Activated CD8-positive, alpha-beta T cell treated with anti-CD3 and anti-CD28 coated beads, Interleukin-2, amount 10 ng/mL, durations not matched to agents 7 days and 5 days (primary cell): ENCODE measurements at places on chromosomes 7 and 10.
A peak's percentile ranks its signal among the peaks of the same experiment; 100 is the strongest.

GRCh38 chr7:39516498-39516897 lies 49.7 kb upstream of the YAE1 start:
- H3K4me1 ChIP-seq = peaks cover 4% of the 10 kb centered on the region
- no peak for DNase-seq
- H3K27ac ChIP-seq = no peak overlapping the region
- H3K36me3 ChIP-seq = no peaks in the 10 kb centered on the region
- H3K4me3 ChIP-seq = no peak overlapping the region

GRCh38 chr10:96833220-96834001 lies 1.3 kb downstream of the LCOR start:
- peak; percentile 32 for DNase-seq
- H3K27me3 ChIP-seq = no peaks in the 10 kb centered on the region
- H3K4me1 ChIP-seq = peaks cover 53% of the 10 kb centered on the region
- peaks cover 8% of the 10 kb centered on the region for H3K36me3 ChIP-seq

GRCh38 chr10:124213899-124214510 lies 120.6 kb upstream of the CHST15 start:
- H3K4me3 ChIP-seq = no peak overlapping the region
- no peaks in the 10 kb centered on the region for H3K4me1 ChIP-seq
- H3K27ac ChIP-seq = no peak overlapping the region
- H3K27me3 ChIP-seq = peaks cover 3% of the 10 kb centered on the region

GRCh38 chr7:30983042-30983913 lies 19.5 kb downstream of the GHRHR start:
- peaks cover 30% of the 10 kb centered on the region for H3K27me3 ChIP-seq
- no peaks in the 10 kb centered on the region for H3K36me3 ChIP-seq
- no peak overlapping the region for H3K4me3 ChIP-seq
- no peak overlapping the region for H3K27ac ChIP-seq

- no peak overlapping the region for H3K4me3 ChIP-seq
- DNase-seq = no peak
- no peaks in the 10 kb centered on the region for H3K4me1 ChIP-seq
- no peak overlapping the region for H3K27ac ChIP-seq
These were observed 447.9 kb upstream of the PFKP start for GRCh38 chr10:2619472-2619871.

DNA sequence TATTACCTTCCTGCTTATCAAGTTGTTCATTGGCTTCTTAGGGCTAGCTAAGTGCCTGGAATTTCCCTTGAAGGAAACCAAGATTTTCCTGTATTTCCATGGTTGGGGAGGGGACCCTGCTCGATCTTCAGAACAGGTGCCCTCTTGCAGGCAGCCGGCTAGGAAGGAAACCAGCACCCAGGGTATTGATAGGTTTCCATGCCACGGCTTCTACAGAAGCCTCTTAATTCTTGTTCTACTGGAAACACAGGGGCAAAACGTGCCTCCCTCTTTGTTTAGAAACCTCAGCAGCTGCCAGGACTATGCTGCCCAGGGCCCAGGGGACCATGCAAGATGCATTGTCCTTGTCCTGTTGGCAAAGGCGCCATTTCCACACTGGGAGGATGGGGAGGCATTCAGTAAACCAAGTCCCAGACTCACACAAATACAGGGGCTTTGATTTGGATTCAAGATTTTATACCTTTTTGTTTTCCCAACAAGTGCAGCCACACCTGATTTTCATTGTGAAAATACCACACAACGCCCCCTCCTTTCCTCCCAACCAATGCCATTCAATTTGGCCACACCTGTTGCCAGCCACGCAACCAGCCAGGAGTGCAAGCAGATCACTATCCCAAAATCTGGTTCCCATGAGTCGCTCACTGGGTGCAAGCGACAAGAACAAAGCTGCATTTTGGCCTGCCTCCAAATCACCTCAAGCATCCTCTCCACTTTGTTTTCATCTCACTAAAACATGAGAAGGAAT lies 29.6 kb downstream of the C10orf71 start:
- no peak for DNase-seq
- H3K27ac ChIP-seq = no peak overlapping the region
- H3K4me3 ChIP-seq = no peak overlapping the region
- peaks cover 16% of the 10 kb centered on the region for H3K27me3 ChIP-seq

DNA sequence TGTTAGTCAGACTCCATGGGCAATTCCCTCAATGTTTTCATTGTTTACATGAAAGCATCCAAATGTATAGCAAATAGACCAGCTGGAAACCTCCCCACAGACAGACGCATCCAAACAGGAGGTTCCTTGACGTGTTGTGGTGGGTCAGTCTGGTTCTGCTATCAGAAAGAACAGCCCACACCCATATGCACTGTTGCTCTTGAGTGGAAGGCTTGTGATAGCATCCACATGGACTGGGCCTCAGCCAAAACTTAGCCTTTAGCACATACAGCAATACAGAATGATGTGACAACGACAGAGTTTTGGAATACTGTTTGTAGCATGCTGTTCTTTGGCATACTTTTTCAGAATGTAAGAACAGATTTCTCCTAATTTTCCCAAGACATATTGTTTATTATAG lies 299.2 kb upstream of the ETV1 start:
- no peak overlapping the region for H3K27ac ChIP-seq
- no peaks in the 10 kb centered on the region for H3K27me3 ChIP-seq
- no peak overlapping the region for H3K4me3 ChIP-seq
- H3K36me3 ChIP-seq = no peaks in the 10 kb centered on the region

DNA sequence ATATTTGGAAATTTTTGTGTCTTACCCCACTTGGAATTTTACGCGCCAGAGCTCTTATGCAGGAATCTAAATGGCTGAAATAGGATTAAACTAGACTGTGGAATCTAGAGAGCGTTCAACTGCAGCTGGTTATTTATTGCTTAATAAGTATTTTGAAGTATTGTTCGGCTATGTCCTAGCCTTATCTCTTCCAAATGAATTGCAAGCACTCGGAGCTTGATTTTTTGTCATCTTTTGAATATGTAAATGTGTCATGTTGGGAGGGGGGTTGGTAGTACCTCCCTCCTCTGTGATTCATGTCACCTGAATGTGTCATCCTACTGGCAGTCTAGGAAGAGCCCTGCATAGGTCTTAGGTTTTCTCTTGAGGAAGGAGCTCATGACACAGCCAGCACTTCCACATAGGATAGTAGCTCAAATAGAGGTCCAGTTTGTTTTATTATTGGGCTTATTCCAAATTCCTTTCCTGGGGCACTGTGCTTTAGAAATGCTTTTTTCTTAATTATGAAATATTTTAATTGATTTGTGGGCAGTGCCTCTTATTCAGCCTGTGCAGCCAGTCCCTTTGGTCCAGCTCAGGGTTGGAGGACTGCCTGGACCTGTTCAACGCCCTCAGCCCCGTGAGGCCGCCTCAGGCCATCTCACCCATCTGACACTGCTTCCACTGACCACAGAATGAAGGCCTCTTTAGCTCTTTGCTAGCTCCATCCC lies 22.5 kb upstream of the TRIL start:
- no peaks in the 10 kb centered on the region for H3K27me3 ChIP-seq
- no peaks in the 10 kb centered on the region for H3K36me3 ChIP-seq
- DNase-seq = no peak
- H3K4me3 ChIP-seq = no peak overlapping the region
- no peaks in the 10 kb centered on the region for H3K4me1 ChIP-seq

- no peak for DNase-seq
- H3K4me3 ChIP-seq = no peak overlapping the region
- H3K27ac ChIP-seq = no peak overlapping the region
- peaks cover 6% of the 10 kb centered on the region for H3K27me3 ChIP-seq
These were observed 123.9 kb upstream of the ZMIZ1 start for GRCh38 chr10:78944723-78945312.

DNA sequence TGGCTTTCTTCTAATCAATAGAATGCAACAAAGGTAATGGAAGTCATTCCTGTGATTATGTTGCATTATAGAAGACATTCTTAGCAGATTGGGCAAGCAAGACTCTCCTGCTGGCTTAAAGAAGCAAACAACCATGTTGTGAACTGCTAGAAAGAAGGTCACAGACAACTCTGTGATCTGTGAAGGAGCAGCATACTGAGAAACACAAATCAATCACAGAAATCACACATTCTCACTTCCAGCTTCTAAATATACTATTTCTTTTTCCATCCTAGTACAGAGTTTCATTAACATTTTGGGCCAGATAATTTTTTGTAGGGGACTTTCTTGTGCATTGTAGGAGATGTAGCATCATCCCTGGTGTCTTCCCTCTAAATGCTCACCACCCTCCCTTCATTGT lies 28.0 kb upstream of the PALS2 start:
- no peak overlapping the region for H3K27ac ChIP-seq
- DNase-seq = no peak
- H3K4me3 ChIP-seq = no peak overlapping the region
- H3K36me3 ChIP-seq = no peaks in the 10 kb centered on the region
- H3K27me3 ChIP-seq = peaks cover 10% of the 10 kb centered on the region
- H3K4me1 ChIP-seq = no peaks in the 10 kb centered on the region

DNA sequence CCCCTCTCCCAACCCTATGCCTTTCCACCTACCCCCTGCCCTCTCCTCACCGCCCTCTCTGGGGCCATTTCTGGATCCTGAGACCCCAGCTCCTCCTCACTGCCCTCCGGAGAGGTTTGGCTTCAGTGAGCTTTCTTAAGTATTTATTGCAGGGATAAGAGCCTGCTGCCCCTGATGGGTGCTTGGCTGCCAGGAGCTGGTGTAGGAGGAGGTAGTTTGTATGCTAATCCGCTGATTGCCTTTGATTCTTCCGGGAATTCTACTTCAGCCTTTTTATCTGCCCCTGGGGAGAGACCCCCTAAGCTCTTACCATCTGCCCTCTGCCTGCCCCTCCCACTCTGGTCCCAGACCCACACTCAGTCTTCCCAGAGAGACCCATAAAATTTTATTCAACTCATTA lies 263.5 kb upstream of the PODXL start:
- H3K27ac ChIP-seq = no peak overlapping the region
- no peaks in the 10 kb centered on the region for H3K36me3 ChIP-seq
- H3K27me3 ChIP-seq = no peaks in the 10 kb centered on the region

- no peaks in the 10 kb centered on the region for H3K27me3 ChIP-seq
- DNase-seq = no peak
- no peak overlapping the region for H3K4me3 ChIP-seq
- no peaks in the 10 kb centered on the region for H3K36me3 ChIP-seq
- H3K4me1 ChIP-seq = peaks cover 2% of the 10 kb centered on the region
- no peak overlapping the region for H3K27ac ChIP-seq
These were observed 410.4 kb downstream of the RPS24 start for GRCh38 chr10:78443900-78444571.

DNA sequence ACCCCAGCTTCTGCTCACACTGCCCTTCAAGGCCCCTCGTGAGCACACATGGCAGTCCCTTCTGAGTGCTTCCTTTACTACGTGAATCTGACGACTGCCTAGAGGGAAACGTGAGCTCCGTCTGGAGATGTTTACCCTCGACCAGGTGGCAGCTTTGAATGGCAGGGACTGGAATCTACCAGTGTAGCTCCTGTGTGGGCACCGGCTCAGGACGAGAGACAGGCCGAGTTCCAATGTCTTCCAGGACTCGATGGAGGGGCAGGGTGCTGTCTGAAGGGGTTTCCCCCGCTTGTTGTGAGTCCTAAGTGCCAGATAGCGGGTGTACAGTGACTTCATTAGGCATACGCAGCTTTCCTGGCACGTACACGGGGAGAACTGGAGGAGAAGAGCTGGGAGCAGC lies 229.9 kb downstream of the ADARB2 start:
- no peaks in the 10 kb centered on the region for H3K27me3 ChIP-seq
- no peak overlapping the region for H3K27ac ChIP-seq
- DNase-seq = no peak
- no peaks in the 10 kb centered on the region for H3K36me3 ChIP-seq
- no peak overlapping the region for H3K4me3 ChIP-seq
- no peaks in the 10 kb centered on the region for H3K4me1 ChIP-seq
